ENCODE measurements at places on chromosomes 3 and 15. TPM values are rescaled to one million over a fixed set of nuclear protein-coding genes. Genes with fewer than 3 reads are reported as not detected.

Gene PROS1
- 0.47 TPM for total RNA-seq

DNA sequence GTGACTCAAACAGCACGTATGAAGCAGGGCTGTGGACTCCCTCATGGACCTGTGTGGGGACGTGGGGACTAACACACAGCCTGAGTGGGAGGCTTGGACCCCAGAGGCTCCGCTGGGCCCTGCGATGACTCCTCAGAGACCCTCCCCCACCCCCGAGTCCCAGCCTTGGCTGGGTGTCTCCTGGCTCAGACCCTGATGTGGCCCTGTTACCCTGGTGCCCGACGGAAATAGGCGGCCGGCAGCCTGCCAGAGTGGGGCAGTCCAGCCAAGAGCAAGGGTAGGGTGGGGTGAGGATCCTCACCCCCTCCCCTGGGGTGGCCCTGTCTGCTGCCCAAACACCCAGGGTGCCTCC lies 15.3 kb downstream of the TNK2 start:
- no peak for DNase-seq

Gene CADM2
- total RNA-seq = 0.14 TPM

GRCh38 chr3:181727341-181728032 lies 15.8 kb downstream of the SOX2 start:
- no peak for DNase-seq

GRCh38 chr3:176785171-176785570 lies 412.1 kb downstream of the TBL1XR1 start:
- DNase-seq = no peak

Gene TWF2
- 93.5 TPM for total RNA-seq

Measured in activated CD4-positive, alpha-beta T cell treated with anti-CD3 and anti-CD28 coated beads for 36 hours (primary cell).